ENCODE measurements at places on chromosomes 4 and X.
A peak's percentile ranks its signal among the peaks of the same experiment; 100 is the strongest.

DNA sequence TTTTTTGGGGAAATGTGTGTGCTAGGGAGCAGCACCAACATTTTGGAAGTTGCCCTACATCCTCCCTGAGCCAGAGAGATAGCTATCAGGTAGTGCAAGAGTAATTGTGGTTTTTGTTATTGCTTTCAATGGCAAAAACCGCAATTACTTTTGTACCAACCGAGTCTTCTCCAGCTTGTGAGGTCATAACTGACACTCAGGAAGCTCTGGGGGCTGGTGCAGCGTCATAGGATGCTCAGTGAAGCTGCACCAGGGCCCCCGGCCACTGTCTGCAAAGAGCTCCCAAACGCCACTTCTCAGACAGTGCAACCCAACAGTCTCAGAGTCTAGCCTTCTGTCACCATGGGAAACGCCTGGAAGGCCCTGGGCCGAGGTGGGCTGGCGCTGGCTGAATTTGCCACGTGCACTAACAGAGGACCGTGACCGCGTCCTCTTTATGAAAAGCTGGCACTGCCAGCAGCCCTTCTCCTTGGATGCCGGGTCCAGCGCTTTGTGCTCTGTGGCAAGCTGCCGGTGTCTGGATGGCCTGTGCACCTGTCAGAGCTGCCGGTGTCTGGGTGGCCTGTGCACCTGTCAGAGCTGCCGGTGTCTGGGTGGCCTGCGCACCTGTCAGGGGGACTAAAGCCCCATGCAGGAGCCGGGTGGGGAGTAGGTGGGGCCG lies 19.4 kb downstream of the SH3TC1 start:
- DNase-seq = peak; percentile 32

GRCh38 chr4:75630937-75631329 lies 605 bp upstream of the CDKL2 start:
- no peak for DNase-seq

GRCh38 chr4:125843947-125844346 lies 529.2 kb downstream of the FAT4 start:
- no peak for DNase-seq

- no peak for DNase-seq
These were observed 549.8 kb upstream of the MAGEB2 start for GRCh38 chrX:29665532-29665931.

GRCh38 chrX:7216981-7217587 lies 69.1 kb upstream of the PUDP start:
- DNase-seq = no peak

DNA sequence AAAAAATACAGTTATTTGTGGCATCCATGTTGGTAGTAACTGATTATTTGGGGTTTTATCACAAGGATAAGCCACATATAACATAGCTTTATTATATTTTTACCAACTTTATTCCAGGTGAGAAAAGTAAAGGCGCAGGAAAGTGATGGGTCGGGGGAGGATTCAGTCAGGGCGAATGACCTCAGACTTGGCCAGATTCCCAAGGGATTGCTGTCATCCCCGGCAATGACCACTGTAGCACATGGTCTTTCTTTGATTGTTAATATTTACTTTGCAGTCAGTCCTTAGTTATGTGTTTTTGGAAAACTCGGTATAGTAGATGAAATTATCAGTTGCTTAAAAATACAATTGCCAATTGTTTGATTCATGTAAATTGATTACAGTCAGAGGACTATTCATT lies 17.6 kb downstream of the GRIA3 start:
- no peak for DNase-seq

GRCh38 chr4:7280926-7281690 lies 88.8 kb downstream of the SORCS2 start:
- DNase-seq = no peak

DNA sequence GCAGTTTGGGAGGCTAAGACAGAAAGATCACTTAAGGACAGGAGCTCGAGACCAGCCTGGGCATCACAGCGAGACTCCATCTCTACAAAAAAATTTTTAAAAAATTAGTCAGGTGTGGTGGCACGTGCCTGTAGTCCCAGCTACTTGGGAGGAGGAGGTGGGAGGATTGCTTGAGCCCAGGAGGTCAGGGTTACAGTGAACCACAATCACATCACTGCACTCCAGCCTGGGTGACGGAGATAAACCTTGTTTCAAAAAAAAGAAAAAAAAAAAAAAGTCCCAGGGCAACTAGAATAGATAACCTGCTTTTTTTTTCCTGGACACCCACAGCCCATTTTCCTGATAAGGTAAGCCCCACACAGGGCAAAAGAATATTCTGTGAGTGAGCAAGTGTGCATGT lies 96.3 kb downstream of the C4orf51 start:
- DNase-seq = peak; percentile 68

DNA sequence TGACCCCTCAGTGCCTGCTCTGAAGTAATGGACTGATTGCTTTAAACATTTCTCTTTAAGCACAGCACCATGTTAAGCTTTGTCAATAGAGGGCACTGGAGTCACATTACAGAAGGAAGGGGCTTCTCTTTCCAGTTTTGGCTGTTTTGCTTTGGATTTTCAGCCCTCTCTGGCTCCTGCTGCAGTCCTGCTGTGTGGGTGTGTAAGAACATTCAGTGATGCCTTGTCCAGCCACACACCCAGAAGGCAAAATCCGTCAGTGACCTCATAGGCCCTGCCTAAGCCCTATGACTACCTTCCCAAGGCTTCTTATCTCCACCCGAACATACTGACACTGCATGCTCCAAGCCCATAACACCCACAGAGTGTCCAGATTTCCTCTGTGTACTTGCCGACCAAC lies 215.3 kb upstream of the CTSO start:
- peak; percentile 45 for DNase-seq

- DNase-seq = peak; percentile 87
These were observed 23.3 kb upstream of the CHRNA9 start for GRCh38 chr4:40311811-40312346.

- peak; percentile 77 for DNase-seq
These were observed 113.5 kb upstream of the TMEM164 start for GRCh38 chrX:109889289-109890006.

- DNase-seq = no peak
These were observed 219.8 kb upstream of the FAT1 start for GRCh38 chr4:186943411-186943810.

GRCh38 chr4:17561195-17561909 lies 15.6 kb upstream of the LAP3 start:
- no peak for DNase-seq

- DNase-seq = no peak
These were observed 12.4 kb downstream of the PLP1 start for GRCh38 chrX:103789004-103789403.

DNA sequence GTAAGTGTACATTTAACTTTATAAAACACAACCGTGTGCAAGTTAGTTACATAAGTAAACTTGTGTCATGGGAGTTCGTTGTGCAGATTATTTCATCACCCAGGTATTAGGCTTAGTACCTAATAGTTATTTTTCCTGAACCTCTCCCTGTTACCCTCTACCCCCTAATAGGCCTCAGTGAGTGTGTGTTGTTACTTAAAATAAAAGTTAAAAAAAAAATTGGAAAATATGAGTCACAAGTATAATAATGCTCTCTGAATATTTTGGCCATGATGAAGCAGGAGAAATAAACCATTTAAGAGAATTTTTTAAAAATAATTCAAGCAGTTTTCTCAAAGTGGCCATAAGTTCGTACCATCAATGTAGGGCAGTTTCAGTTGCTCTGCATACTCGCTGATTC lies 105.1 kb upstream of the GRID2 start:
- no peak for DNase-seq

DNA sequence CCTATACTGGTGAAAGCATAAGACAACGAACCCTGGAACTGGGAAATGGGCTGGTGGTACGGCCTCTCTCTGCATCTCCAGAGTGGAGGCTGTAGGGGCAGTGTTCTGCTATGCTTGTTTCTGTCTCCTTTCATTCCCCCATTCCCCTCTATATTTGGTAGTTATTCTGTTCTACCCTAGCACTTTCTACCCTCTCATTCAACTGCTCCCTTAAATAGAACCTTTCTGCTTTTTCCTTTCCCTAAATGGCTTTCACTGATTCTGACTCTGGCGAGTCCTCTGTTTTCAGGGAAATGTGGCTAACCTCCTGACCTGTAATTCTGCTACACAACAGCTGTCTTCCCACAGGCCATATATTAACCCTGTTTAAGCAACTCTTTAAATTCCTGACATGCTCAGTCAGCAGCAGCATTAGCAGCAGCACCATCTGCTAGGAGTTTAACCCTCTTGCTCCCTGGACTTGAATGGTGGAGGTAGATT lies 94.2 kb downstream of the CXCL13 start:
- DNase-seq = peak; percentile 13

GRCh38 chr4:150133605-150134004 lies 55.4 kb downstream of the DCLK2 start:
- DNase-seq = no peak

- no peak for DNase-seq
These were observed 42.1 kb downstream of the SLC9A7 start for GRCh38 chrX:46716796-46717195.

DNA sequence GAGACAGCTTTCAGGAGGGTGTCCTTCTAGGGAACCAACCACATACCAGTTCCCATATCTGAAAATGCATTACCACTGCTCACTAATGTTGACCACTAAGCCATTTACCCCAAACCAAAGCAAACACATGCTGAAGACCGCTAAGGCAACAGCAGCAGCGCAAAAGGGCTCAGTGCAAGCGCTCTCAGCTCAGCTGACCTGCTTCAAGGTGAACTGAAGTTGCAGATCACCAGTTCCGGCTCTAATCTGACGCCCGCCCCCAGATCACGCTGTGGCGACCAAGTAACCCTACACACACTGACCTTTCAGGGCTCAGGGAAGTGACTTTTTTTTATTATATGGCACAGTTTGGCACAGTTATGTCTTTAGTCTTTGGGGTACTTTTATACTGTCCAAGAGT lies 5.8 kb downstream of the MECP2 start:
- DNase-seq = no peak

Data from hematopoietic multipotent progenitor cell treated with erythropoietin and hydrocortisone succinate and interleukin-3 and kit ligand, for 6 days (in vitro differentiated cells).